Right renal cortex interstitium (tissue), 3 donors: ENCODE measurements at places on chromosomes 11 and 22.

- no peak for DNase-seq
These were observed 53.9 kb upstream of the RCE1 start for GRCh38 chr11:66789097-66789890.

GRCh38 chr11:86784241-86784681, 16.1 kb upstream of the PRSS23 start:
- no peak for DNase-seq

DNA sequence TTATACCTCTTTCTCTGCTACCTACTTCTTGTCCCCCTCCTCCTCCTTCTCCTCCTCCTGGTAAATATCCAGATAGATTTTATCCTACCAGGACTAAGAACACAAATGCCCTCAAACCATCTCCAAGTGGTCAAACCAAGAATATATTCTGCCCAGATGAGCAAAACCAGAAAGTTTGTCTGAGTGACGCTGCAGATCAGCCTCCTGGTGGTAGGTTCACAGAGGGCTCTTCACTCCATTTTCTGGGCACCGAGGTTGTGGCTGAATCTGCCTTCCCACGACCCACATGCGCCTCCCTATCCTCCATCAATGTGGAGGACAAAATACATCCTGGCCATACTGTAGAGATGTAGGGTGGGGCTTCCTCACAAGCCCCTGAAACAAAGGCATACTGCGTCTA, 543.6 kb downstream of the MN1 start:
- DNase-seq = no peak

DNA sequence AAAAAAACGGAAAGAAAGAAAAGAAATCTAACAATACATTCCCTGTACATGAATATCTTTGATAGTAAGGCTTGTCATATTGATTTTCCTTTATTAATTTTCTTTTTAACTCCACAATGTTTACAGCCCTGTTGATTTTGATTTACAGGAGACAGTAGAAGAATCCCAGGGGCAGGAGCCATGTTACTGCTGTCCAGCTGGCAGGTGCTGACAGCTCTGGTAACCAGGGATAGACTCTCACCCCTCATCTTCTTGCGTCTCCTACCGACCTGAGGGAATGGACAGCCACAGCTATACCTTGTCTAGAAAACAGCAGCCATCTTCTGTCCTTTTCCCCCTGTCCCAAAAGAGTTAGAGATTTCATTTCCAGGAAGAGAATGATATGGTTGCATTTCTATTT, 37.4 kb downstream of the PRDM10 start:
- DNase-seq = no peak

DNA sequence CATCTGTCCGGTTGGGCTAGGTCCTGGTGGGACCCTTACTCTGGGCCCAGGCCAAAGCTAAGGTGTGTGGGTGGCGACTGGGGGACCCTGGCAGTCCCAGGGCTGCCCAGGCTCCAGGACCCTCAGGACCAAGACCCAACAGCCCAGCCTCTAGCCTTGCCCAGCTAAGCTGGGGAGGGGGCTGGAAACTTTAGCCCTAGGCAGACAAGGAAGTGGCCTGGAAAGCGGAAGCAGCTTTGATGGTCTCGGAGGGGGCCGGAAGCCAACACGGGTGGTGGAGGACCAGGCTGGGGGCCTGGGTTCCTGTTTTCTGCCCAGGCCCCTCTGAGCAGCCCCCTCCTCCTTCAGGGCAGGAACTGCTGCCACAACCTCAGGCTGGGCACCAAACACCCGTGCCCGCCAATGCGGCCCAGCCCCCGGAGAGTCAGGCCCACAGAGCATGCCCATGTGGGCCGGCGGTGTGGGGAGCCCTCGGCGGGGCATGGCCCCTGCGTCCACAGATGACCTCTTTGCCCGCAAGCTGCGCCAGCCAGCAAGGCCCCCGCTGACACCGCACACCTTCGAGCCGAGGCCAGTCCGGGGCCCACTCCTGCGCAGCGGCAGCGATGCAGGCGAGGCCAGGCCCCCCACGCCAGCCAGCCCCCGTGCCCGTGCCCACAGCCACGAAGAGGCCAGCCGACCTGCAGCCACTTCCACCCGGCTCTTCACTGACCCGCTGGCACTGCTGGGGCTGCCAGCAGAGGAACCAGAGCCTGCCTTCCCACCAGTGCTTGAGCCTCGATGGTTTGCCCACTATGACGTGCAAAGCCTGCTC, 2.8 kb downstream of the SIPA1 start:
- no peak for DNase-seq
